ENCODE measurements at places on chromosomes 12 and 14. TPM values are rescaled to one million over a fixed set of nuclear protein-coding genes. Genes with fewer than 3 reads are reported as not detected.

- DNase-seq, result no peak
Measured at GRCh38 chr12:72148709-72149108, 123.5 kb upstream of the TRHDE start.

DNA sequence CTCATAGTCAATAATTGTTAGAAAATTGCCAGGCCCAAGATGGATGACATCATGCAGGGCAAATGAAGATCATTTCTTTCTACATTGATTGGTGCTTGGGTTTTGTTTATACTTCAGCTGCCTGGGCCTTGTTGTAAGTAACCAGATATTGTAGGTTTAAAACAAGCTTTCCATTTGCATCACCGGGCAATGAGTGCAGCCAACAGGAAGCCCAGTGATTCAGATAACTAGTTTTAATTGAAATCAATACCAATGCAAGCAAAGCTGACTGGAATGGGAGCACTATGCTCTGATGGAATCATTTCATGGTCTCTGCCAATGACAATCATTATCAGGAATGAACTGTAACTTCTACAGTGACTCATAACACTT, 279.3 kb downstream of the DUSP6 start:
- no peak for DNase-seq

DNA sequence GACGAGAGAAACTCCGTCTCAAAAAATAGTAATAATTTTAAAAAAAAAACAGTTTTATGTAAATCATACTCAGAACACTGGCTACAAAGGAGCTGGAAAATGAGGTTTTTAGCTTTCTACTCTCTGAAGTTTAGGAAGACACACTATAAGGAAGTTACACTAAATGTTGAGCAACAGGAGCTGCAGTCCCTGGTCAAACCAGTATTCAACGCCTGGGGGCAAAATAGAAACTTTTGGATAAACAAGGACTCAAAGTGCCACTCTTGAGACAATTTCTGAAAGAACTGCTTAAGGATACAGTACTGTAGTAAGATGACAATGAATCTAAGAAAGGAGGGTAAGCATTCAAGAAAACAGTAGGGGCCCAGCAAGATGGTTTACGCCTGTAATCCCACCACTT, 29.3 kb downstream of the ACTR6 start:
- peak; percentile 86 for DNase-seq

DNA sequence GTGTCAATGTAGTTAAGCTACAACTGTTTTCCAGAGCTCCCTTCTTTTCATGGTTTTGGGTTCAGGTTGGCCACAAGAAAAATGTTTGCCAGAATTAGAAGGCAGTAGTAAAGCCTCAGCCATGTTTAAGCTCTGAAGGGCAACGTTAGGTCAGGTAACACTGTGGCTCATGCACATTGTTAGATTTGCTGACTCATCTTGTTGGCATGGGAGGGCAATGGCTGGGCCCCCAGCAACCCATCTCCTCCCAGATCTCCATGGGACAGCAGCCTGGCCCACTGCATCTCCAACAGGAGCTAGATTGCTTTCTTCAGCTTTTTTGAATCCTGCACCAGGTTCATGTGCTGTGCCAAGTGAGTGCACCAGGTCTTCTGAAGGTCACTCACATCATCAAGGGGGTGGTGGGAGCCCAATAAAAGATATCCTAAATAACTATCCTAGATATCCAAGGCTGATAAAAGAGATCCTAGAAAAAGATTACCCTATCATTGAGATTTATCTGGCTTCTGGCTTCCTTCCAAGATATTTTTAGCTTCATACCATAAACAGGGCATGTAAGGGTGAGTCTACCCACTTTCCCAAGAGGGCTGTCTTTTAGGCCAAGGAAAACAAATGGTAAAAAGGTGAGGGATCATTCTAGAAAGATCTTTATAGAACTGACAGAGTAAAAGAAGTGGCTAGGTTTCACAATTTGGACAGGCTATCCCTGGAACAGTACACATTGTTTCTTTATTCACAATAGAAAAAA, 28.9 kb downstream of the PTGER2 start:
- DNase-seq, result peak; percentile 88

DNA sequence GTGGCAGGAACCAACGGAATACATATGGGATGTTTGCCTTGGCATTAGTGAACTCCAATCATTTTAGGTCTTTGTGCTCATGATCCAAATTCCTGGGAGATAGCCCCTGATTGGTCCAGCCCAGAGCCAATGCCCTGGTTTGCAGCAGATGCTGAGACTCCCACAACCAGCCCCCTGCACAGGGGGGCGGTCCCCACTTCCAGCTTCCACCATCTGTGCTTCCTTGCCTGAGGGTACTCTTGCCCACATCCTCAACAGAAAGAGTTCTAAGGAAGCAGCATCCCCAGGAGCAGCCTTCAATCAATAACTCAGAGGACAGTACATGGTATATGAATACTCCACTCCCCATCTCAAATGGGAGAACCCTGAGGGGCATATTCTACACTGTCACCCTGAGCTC, 39.7 kb upstream of the FICD start:
- no peak for DNase-seq

Gene LGR5
- total RNA-seq, result not detected

DNA sequence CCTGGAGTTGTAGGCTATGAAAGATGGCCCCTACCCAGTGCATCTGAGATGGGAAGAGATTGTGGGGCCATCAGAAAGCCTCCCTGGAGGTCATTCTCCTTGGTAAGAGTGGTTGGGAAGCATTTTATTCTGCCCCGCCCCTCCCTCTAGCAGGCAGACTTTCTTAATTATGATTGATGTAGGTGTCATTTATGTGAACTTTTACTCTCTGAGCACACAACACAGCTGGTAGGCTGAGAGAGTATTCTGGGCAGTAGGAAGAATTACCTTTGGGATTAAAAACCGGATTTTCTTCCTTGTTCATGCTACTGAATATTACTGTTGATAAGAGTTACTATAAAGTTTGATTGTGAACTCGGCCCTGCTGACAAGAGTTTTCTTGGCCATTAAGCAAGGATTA, 266.8 kb downstream of the TTC6 start:
- DNase-seq, result no peak

- DNase-seq, result no peak
Measured at GRCh38 chr12:6807170-6807569, 14.5 kb upstream of the GPR162 start.

GRCh38 chr14:76168531-76168930, 16.8 kb downstream of the GPATCH2L start:
- DNase-seq, result no peak

DNA sequence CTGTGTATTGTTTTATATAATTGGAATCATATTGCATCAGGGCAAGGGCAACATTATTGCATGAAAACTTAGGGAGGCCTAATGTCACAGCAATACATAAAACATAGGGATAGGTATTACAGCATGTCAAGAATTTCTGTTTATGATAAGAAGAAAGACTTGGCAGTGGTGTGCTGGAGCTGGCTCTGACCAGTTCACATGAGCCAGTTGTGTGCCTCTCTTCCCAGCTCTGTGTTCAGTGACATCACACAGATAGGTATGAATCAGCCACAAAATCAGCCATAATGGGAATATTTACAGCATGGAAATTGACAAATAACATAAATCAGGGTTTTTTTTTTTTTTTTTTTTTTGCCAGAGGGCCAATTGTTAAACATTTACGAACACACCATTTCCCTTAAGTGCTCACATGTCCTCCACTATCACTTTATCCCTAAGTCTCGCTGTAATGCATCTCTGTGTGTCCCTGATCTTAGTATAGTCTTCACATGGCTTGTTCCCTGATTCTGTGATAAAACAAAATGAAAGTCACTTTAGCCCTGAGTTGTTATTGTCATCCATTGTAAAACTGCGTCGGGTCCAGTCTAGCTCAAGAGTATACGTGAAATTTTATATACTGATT, 31.9 kb upstream of the ACSM4 start:
- peak; percentile 10 for DNase-seq

Gene PTGER2
- total RNA-seq, result 0.12 TPM

Gene KIF5A
- total RNA-seq, result 0.56 TPM

DNA sequence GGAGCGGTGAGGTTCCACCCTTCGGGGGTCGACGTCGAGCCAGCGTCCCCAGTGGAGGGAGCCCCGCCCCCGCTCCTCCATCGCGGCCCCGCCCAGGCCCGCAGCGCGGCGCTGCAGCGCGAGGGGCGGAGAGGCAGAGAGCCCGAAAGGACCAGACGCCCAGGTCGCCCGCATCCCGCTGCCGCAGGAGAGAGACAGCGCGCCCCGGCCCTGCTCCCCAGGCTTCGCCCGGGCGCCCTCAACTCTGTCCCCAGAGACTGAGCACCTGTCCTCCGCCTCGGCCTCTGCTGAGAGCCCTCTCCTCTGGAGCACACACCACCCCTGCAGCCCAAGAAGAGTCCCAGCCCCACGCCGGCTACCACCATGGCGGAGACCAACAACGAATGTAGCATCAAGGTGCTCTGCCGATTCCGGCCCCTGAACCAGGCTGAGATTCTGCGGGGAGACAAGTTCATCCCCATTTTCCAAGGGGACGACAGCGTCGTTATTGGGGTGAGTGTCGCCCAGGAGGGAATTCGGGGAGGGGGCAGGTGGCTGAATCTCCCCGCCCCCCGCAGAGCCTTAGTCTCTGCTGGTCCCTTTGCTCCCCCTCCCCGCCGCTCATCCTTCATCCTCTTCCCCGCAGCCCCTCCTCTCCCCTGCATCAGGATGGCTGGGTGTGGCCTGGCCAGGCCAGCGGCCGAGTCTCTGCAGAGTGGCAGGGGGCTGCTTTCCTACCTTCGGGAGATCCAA, at the start of gene KIF5A:
Gene KIF5A (plus strand): TSS at position 136 of the 732 bp plus-strand sequence. CDS start 228 bp downstream, at position 364.
- DNase-seq, result no peak

DNA sequence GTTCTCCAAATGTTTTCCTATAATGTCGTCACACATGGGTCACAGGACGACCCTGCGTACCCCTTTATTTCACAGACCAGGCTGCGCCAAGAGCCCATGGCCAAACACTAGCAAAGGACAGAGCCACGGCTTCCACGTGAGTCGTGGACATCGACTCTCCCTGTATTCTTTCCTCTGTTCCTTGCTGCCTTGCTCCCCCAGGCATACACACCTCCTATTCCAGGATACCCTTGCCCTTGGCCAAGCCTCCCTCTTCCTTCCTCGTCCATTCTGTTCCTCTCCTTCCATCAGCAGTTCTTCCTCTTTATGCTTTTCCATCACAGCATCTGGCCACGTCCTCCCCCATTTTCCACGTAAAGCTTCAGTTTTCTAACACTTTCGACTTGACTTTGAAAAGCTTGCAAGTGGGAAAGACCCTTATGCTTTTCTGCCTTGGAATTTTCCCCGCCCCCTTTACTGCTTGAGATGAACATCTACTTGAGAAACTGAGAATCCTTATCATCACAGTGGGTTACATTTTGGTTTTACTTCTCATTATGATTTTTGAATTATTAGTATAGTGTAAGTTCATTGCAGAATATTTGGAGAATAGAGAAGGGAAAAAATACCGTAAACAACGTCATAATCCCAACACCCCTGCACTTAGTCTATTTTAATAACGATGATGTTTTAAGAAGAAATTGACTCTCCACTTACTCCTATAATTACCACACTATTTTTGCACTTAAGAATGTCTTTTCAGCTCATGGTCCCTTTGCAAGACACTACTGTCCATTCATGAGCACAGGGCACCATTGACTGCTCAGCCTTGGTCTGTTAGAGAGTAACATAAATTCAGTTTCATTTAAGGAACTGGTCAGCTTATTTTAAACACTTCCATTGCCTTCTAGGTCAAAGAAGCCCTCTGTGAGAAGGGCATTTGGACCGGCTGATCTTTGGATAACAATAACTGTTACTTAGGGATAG, 15.8 kb upstream of the NINJ2 start:
- DNase-seq, result no peak

DNA sequence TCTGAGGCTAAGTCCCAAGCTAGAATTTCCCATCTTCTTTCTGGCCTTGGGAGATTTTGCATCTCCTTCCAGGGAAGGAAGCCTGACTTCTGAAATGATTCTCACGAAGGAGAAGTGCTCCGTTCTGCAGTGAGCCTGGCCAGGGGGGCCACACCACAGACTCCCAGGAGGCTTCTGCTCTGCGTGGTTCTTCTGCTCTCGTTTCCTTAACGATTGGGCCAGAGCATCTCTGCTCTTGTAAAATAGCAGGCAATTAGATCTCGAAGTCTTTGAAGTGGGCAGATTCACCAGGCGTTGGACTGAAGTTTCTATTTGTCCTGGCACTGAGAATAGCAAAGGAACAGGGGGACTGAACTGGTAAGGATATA, 6.7 kb upstream of the BATF start:
- DNase-seq, result no peak

GRCh38 chr14:38171197-38171596, 36.5 kb upstream of the SSTR1 start:
- DNase-seq, result peak; percentile 57

- no peak for DNase-seq
Measured at GRCh38 chr14:34449819-34450541, 12.1 kb downstream of the SPTSSA start.

Gene TPH2
- total RNA-seq, result not detected

Gene TAS2R7
- not detected for total RNA-seq

Gene PIANP
- total RNA-seq, result not detected

- DNase-seq, result peak; percentile 57
Measured at GRCh38 chr14:22200977-22201605, 387.9 kb downstream of the DAD1 start.

Gene B4GALNT3
- 0.76 TPM for total RNA-seq

GRCh38 chr12:29578070-29578469, 80.6 kb upstream of the OVCH1 start:
- DNase-seq, result peak; percentile 19

GRCh38 chr14:53894456-53894855, 62.2 kb downstream of the BMP4 start:
- peak; percentile 20 for DNase-seq

GRCh38 chr14:72704502-72704901, 189.4 kb downstream of the DPF3 start:
- DNase-seq, result no peak

- no peak for DNase-seq
Measured at GRCh38 chr12:96350982-96351381, 49.3 kb downstream of the CDK17 start.

Gene KRT72
- not detected for total RNA-seq

Gene RPGRIP1
- total RNA-seq, result not detected

DNA sequence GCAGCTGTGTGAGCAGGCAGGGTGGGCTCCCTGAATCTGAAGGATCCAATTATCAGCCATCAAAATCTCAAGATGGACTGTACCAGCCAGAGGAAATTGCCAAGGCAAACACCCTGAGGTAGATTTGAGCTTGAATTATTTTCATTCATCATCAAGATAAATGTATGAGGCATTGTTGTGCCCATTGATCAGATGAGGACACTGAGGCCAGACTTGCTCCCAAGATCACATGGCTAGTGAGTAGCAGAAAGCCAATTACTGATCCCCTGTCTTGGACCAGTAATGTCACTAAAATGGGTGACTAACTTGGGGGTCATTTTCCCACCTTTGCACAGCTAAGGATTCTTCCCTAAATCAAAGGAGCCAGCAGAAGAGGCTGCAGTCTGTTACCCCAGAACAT, 20.9 kb upstream of the CMKLR1 start:
- no peak for DNase-seq

- DNase-seq, result no peak
Measured at GRCh38 chr12:32039347-32039746, 67.3 kb upstream of the BICD1 start.

All from MCF 10A (cell line).